ENCODE measurements at places on chromosomes 2 and 18.

DNA sequence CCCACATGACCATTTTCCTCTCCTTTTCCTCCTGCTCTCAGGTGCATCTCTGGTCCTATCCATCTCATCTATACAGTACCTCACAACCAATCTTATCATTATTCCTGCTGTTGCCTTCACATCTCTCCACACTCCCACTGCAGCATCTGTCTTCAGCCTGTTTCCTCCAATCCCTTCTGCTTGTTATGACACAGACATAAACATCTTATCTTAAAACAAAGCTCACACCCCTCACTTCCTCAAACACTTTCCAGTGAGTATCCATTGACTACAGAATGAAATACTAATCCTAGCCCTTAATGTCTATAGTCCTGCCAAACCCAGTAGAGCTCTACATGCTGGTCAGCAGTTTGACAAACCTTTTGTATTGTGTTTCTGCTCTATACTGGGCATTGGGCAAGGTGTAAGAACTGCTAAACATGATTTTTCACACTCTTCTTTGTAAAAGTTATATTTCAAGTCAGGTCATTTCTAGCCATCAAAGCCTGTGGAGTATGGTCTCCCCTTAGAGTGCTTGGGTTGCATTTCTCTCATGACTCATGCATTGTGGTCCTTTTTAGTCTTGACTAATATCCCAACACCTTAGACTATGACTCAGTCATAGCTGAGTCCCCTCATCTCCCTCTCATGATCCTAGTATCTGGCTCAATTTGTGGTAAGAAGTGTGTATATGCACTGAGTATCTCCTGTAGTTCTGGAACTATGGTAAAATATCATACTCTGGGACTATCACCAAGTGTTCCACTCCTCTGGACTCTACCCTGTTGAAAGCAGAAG, 187.0 kb downstream of the CYRIA start:
- DNase-seq: no peak

DNA sequence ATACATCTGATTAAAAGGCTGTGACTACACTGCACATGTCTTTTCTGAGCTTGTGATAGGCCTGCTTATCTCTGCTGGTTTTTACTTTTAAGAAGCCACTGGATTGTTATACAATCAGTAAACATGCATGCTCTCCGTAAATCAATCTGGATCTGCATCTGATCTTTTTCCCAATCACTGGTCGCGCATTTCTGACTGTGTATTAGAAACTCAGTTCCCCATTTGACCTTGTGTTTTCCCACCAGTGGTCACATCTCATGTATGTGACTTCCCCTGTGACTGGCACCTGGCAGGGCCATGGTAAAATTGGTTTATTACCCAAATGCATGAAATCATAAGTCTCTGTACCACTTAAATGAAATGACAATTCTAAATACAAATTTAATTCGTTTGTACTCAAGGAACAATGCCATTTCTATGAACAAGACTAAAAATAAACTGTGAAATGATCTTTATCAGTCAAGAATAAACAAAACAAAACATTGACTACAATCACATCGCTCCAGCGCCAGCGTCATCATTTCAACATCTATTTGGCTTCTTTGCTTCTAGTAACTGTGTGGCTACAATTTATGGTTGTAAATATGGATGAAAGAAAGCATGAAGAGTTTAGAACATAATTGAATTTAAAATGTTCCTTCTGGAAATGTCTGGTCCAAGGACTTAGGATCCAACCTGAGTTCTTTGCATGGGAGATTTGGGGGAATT, 396.6 kb upstream of the TRIB2 start:
- DNase-seq: no peak

- no peak for DNase-seq
These were observed 4.4 kb downstream of the MBOAT2 start for GRCh38 chr2:8999102-8999446.

DNA sequence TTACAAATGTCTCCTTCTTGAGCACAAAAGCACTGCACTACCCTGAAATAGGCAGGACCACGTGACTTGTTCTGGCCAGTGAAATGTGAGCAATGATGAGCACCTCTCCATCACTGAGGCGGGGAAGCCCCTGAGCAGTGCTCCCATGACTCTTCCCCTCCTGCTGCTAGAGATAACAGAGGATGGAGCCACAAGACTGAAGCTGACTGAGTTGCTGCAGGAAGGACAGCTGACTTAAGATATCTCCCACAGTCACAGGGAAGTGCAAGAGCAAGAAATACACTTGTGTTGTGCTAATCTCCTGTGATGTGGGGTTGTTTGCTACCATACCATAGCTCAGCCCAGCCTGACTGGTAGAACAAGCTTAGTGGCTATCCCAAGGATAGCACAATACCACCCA, 38.7 kb downstream of the STK39 start:
- no peak for DNase-seq

DNA sequence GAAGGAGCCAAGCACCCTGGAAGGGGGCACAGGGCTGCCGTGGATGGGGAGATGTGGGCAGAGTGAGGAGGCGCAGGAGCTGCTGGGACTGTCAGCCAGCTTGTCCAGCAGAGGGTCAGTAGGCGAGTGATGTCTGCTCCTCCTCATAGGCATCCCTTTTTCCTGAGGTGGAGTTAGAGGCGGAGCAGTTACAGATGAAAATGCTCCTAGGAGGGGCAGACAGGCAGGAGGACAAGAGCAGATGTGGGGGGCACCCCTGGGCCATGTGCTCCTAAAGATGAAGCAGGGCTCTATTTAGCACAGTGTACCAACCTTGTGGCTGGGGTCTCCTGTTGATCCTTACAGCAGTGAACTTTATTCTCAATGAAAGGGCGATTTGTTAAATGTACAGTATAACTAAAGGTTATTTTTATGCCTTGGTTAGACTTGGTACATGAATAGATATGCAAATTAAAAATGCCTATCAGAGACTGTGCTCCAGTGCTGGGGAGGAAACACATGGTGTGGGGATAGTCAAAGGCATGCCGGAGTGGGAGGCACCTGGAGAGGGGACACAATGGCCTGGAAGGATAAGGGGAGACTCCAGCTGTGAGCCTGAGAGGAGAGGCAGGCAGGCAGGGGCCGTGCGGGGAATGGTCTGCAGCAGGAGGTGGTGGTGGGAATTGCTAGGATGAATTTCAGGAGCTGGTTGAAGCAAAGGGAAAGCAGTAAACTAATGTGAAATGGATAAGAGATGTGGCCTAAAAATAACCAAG, 175.3 kb downstream of the CLIP4 start:
- DNase-seq: no peak

- DNase-seq: no peak
These were observed 220.9 kb upstream of the EPHA4 start for GRCh38 chr2:221792971-221793521.

DNA sequence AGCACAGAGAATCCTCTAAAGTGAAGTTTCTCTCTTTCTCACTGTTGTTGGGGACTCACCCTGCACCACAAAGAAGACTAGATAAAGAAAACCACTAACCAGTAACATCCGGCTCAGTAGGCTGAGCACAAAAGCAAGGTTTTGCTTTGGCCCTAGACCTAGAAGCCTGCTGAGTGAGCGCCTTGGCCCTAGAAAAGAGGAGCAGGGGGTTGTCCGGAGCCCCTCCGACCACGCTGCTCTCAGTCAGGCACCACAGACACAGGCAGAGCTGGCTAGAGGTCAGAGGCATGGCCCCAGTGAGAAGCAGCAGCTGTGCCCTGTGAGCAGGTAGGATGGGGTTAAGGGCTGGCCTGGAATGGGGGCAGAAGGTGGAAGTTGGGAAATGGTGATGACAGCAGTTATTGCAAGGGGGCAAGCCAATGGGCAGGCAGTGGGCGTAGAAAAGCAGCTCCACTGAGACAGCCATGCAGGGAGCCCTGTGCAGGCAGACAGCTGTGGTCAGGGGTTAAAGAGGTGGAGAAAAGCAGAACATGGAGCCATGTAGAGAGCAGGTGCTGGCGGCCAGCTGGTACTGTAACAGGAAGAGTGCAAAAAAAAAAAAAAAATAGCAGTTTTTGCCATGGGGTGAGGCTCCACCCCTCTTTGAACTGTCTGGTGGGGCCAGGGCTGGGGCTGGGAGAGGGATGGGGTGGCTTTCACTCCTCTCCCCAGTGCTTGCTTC, 36.9 kb upstream of the SLC14A1 start:
- DNase-seq: peak; percentile 74

- DNase-seq: no peak
These were observed 18.7 kb downstream of the SMARCAL1 start for GRCh38 chr2:216430811-216431530.

GRCh38 chr2:109710505-109711229, 83.4 kb upstream of the RGPD5 start:
- DNase-seq: no peak

- no peak for DNase-seq
These were observed 4.8 kb downstream of the SSB start for GRCh38 chr2:169803480-169803879.

- DNase-seq: no peak
These were observed 4.5 kb upstream of the SMAD4 start for GRCh38 chr18:51025512-51025911.

DNA sequence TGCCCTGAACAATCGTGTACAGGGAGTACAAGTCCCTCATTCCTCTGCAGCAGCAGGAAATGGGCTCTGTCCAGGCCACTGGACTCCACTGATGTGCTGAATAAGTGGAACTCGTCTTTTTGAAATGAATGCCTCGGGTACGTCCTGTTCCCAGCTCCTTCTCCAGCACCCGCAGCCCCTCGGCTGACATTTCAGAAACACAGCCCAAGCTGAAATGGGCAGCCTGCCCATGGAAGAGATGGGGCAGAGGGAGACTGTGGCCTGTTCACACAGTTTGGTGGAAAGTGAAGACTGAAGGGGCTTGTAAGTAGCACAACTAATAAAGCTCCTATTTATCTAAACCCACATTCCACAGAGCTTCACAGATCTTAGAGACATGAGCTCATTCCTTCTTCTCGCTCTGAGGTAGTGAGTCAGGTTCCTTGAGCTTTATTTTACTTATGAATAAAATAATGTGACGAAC, 498.6 kb downstream of the TXNL1 start:
- no peak for DNase-seq

GRCh38 chr18:36711813-36712444, 116.9 kb downstream of the TPGS2 start:
- DNase-seq: no peak

GRCh38 chr2:190627448-190628412, 21.2 kb upstream of the NAB1 start:
- DNase-seq: no peak

All from CD4-positive, alpha-beta T cell treated with Interleukin-6 at 100 ng/mL for 8 hours (primary cell).